ENCODE measurements at places on chromosomes 11 and 22. TPM values are rescaled to one million over a fixed set of nuclear protein-coding genes. Genes with fewer than 3 reads are reported as not detected.

Gene RCOR2
- total RNA-seq, result not detected

- H3K27me3 ChIP-seq, result no peaks in the 10 kb centered on the region
- H3K4me3 ChIP-seq, result no peak overlapping the region
- H3K36me3 ChIP-seq, result no peaks in the 10 kb centered on the region
- DNase-seq, result no peak
- H3K4me1 ChIP-seq, result no peaks in the 10 kb centered on the region
Measured at GRCh38 chr22:23237201-23237798, 57.0 kb downstream of the BCR start.

GRCh38 chr22:35526333-35526979 is 14.2 kb upstream of the RASD2 start:
- no peak overlapping the region for H3K4me3 ChIP-seq
- no peaks in the 10 kb centered on the region for H3K36me3 ChIP-seq
- H3K27me3 ChIP-seq, result no peaks in the 10 kb centered on the region
- DNase-seq, result no peak

DNA sequence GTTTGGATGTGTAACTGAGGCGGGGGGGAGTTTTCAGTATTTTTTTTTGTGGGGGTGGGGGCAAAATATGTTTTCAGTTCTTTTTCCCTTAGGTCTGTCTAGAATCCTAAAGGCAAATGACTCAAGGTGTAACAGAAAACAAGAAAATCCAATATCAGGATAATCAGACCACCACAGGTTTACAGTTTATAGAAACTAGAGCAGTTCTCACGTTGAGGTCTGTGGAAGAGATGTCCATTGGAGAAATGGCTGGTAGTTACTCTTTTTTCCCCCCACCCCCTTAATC is 2.3 kb downstream of the MALAT1 start:
- H3K4me1 ChIP-seq, result no peaks in the 10 kb centered on the region
- no peaks in the 10 kb centered on the region for H3K27me3 ChIP-seq
- H3K4me3 ChIP-seq, result peak overlapping the region; percentile 75
- peaks cover 43% of the 10 kb centered on the region for H3K36me3 ChIP-seq
- DNase-seq, result no peak

Gene PKDREJ
- total RNA-seq, result not detected

Gene DDX25
- 0.17 TPM for total RNA-seq

- no peaks in the 10 kb centered on the region for H3K4me1 ChIP-seq
- no peaks in the 10 kb centered on the region for H3K36me3 ChIP-seq
- no peaks in the 10 kb centered on the region for H3K27me3 ChIP-seq
- no peak for DNase-seq
- no peak overlapping the region for H3K27ac ChIP-seq
Measured at GRCh38 chr11:103537904-103538502, 428.8 kb downstream of the DYNC2H1 start.

DNA sequence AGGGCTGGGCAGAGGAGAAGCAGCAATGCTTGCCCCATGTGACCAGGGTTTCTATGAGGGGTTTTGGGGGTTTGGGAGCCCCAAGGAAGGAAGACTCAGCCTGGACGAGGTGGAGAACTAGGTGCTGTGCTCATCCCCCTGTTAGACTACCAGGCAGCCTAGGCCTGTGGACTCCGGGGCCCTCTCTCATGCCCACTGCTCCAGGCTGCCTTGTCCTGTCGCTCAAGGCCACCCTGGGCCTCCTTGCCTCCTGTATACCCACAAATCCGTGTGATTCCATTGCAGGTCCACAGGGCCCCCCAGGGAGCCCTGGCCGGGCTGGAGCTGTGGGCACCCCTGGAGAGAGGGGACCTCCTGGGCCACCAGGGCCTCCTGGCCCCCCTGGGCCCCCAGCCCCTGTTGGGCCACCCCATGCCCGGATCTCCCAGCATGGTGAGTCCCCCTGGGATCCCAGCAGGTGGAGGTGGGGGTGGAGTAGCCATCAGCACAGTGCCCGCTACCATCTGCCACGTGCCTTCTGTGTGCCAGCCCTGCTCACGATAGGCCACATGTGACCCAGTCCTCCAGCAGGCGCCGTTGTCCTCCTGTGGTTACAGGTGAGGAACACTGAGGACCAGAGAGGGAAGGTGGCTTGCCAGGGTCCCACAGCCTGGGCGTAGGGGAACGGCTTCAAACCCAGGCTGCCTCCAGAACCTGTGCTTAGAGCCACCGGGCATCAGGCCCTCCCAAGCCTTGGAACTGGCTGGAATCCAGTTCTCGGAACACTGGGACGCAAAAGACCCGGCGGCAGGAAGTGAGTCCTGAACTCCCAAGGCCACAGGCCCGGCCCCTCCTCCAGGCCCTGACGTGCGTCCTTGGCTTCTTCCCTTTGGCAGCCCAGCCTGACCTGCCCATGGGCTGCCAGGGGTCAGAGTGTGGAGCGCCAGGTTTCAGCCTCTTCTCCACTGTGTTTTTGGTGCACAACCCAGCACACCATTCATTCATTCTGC is 26.6 kb downstream of the EMID1 start:
- H3K4me3 ChIP-seq, result no peak overlapping the region
- no peaks in the 10 kb centered on the region for H3K27me3 ChIP-seq
- H3K36me3 ChIP-seq, result no peaks in the 10 kb centered on the region

DNA sequence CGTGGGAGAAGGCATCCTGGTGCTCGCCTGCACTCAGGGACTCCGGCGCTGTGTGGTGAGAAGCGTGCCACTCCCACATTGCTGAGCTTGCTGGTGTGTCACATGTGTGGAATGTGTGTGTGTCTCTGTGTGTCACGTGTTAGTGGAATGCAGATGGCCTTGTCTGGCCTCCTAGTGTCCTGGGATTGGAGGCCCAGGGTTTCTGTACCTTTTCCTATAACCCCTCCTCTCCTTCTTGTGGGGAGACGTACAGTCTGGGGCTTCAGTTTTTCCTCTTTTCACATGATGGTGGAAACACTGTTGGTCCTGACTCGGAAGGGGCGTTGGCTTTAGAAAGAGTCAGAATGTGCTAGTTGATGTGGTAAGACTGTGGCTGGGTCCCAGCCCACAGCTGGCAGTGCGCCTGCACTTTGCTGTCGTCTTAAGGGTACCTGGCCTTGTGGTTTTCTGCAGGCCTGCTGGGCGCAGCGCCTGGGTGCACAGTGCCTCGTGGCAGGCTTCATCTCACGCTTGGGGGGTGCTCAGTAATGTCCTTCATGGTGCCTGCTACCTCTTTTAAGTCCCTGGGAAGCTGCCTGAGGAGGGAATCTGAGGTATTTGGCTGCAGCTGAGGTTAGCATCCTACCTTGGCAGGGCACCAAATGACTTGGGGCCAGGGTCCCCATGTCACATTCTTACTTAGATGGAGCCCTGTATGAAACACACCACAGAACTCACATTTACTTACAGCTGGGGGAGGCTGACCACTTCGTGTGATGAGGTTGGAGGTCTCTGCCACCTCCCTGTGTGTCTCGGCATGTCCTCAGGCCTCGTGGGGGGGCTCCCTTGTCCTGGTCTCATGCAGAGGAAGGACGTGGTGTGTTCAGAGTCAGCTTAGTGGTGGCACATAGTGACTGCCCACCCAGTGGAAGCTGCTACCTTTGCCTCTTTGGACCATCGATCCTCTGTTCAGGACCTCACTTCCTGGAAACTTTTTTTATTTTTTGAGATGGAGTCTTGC is 61.9 kb downstream of the MED15 start:
- peaks cover 15% of the 10 kb centered on the region for H3K36me3 ChIP-seq
- no peak for DNase-seq
- no peak overlapping the region for H3K27ac ChIP-seq
- no peaks in the 10 kb centered on the region for H3K27me3 ChIP-seq
- H3K4me1 ChIP-seq, result no peaks in the 10 kb centered on the region

- no peaks in the 10 kb centered on the region for H3K4me1 ChIP-seq
- H3K36me3 ChIP-seq, result no peaks in the 10 kb centered on the region
- no peaks in the 10 kb centered on the region for H3K27me3 ChIP-seq
- DNase-seq, result no peak
Measured at GRCh38 chr11:1893581-1894359, 2.1 kb upstream of the PRR33 start.

DNA sequence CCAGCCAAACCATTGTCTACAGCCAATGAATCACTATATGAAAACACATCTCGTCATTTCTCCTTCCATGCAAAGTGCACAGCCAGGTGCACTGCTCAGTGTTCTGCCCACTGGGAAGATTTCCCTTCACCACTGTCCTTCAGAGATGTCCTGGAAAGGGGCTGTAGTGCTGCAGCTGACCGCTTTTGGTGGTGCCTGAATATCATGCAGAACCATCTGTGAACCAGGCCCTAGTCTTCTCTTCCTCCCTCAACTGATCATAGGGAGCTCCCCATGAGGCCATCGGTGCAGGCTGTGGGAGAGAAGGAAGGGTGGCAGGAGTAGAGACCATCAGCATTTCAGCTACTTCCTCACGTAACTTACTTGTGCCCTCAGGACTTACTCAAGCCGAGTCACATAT is 70.2 kb downstream of the GAB4 start:
- H3K27ac ChIP-seq, result no peak overlapping the region
- no peak for DNase-seq
- no peaks in the 10 kb centered on the region for H3K4me1 ChIP-seq
- no peaks in the 10 kb centered on the region for H3K36me3 ChIP-seq
- no peak overlapping the region for H3K4me3 ChIP-seq

DNA sequence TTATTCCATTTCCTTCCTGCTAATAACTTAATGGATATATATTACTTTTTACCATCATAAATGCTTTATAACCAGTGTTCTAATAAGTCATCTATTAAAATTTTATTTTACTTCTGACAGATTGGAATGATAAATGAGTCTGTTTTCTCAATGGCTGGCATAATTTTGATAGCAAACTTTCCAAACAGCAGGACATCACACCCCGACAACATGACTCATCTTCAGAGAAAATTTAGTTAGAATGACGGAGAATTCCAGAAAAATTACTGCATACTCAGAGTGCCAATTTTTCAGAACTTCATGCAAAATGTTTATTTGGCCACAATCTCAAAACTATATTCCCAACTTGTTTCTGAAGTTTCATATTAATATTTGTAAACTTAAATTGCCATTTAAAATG is 174.4 kb downstream of the SWAP70 start:
- no peak for DNase-seq
- no peak overlapping the region for H3K4me3 ChIP-seq
- no peaks in the 10 kb centered on the region for H3K27me3 ChIP-seq
- no peaks in the 10 kb centered on the region for H3K4me1 ChIP-seq

- H3K27ac ChIP-seq, result no peak overlapping the region
- no peaks in the 10 kb centered on the region for H3K27me3 ChIP-seq
Measured at GRCh38 chr11:116732271-116733042, 40.3 kb downstream of the BUD13 start.

DNA sequence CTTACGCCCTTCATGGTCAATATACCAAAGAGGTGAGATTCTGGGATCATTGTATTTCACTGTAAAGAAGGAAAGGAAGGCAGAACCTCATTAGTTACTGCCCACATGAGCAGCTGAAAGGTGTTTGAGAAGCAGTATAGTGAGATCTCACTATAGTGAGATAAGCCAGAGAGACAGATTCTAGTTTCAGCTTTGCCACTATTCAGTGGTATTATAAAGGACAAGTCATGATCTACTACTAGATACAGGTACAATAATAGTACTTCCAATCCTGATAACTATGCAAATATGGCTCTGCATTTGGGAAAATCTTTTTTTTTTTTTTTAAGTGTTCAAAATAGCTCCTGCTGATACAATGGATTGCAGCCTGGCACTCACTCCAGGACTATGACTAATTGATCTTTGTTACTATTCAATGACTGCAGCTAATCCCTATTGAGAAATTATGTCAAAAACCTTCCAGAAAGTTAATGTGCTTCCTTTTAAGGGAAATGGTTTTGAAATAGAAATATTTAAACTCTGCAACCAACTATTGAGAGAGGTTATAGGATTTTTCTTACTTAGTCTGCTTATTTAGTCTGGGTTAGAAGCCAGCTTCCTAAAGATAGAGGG is 8.3 kb upstream of the DLAT start:
- H3K27me3 ChIP-seq, result no peaks in the 10 kb centered on the region
- no peaks in the 10 kb centered on the region for H3K36me3 ChIP-seq
- H3K4me3 ChIP-seq, result no peak overlapping the region
- H3K27ac ChIP-seq, result peak overlapping the region; percentile 97

DNA sequence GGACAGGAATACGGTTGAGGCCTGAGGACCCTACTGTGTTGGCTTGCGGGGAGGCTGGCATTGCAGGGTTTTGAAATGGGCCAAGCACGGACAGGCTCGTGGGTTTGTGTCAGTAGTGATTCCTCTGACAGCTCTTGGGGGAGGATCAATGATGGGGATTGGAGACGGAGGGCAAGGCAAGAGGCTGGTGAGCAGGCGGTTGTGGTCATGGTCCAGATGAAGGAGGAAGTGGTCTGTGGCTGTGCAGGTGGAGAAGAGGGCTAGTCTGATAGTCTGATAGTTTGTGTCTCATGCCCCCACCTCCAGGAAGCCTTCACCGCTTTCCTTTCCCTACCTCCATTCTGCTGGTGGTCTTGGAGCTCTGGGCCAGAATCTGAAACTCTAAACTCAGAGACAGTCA is 3.0 kb downstream of the MAFF start:
- H3K4me1 ChIP-seq, result no peaks in the 10 kb centered on the region
- no peak for DNase-seq
- H3K4me3 ChIP-seq, result no peak overlapping the region
- H3K27me3 ChIP-seq, result no peaks in the 10 kb centered on the region
